ENCODE measurements at places on chromosomes 11 and 22. TPM values are rescaled to one million over a fixed set of nuclear protein-coding genes. Genes with fewer than 3 reads are reported as not detected.

Gene PTPRJ
- 2.2 TPM for total RNA-seq

DNA sequence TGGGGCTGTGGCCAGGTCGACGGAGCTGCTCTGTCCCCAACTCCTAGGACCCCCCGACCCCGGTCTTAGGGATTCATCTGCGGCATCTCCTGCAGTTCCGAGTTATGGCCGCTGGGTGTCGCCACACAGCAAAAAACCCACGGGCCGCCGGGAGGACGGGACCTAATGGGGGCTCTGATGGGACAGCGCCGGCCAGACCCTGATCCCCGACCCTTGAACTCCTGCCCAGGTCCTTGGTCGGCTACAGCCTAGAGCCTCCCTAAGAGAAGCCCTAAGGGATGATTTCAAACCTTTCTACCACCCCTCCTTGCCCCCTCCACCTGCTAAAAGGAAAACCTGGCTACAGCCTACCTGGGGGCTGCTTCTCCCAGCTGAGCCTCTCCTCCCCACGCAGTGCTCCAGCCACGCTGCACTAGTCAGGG is 30.8 kb upstream of the LRRC10B start:
- DNase-seq: peak; percentile 58

Gene OR10V1
- not detected for total RNA-seq

DNA sequence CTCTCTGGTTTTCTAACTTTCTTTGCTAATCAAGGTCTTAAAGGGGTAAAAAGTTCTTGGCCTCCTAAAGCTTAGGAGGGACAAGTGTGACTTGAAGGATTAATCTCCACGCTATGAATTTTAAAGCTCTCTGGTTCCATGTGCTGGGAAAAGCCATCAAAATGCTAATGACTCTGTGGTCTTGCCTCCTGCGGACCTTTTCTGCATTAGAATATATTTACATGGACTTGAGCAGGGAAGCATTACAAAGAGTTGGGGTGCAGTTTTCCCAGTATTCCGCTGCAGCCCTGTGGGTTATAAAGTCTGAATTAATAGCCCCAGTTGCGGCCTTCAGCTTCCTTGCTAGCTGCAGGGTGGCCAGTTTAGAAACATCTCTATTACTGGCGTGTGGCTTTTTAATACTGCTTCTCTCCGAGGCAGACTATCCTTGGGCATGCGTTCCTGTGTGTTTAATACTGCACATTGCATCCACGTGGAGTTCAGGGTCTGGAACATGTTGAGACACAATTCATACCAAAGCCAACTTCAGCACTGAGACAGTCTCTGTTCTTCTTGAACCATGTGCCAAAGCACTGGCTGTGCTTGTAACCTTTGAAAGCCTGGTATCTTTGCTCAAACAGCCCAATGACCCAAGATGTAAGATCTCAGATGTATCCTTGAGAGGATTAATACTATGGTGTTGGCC is 27.3 kb downstream of the TSPAN18 start:
- DNase-seq: no peak

- DNase-seq: no peak
These were observed 26.1 kb upstream of the ZNRF3 start for GRCh38 chr22:28857288-28857687.

DNA sequence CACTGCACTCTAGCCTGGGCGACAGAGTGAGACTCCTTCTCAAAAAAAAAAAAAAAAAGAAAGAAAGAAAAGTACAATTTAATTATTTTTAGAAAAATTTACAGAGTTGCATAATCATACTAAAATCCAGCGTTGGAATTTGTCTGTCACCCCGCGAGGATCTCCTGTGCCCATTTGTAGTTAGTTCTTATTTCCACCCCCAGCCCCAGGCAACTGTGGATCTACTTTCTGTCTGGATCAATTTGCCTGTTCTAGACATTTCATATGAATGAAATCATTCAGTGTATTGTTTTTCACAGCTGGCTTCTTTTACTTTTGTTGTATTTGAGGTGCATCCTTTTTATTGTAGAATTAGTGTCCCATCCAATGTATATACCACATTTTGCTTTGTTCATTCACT is 102.6 kb upstream of the RASSF10 start:
- no peak for DNase-seq

GRCh38 chr11:1381793-1382425 is 7.8 kb upstream of the BRSK2 start:
- no peak for DNase-seq

DNA sequence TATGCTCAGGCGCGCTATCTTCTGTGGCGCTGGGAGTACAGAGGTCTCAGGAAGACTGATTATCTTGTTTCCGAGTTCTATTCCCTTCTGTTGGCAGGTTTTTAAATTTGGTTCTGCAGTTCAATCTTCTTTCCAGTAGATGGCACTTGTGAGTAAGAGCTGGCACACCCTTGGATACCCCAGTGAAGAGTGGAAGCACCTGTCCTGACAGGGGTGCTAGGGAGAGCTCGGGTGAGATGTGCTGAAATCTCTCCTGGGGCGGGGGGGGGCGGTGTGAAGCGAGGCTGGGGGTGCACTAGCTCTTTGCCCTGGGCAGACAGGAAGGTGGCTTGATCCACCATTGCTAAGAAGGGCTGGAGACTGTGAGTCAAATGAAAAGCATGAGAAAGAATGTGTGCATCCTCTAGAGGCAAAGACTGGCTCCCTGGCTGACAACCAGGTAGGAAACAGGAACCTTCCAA is 679.9 kb upstream of the CCDC179 start:
- DNase-seq: peak; percentile 29

GRCh38 chr11:71115770-71116692 is 136.3 kb downstream of the SHANK2 start:
- no peak for DNase-seq

Gene NECTIN1
- total RNA-seq: 12.7 TPM

- no peak for DNase-seq
These were observed 40.6 kb downstream of the CACNG2 start for GRCh38 chr22:36662981-36663380.

DNA sequence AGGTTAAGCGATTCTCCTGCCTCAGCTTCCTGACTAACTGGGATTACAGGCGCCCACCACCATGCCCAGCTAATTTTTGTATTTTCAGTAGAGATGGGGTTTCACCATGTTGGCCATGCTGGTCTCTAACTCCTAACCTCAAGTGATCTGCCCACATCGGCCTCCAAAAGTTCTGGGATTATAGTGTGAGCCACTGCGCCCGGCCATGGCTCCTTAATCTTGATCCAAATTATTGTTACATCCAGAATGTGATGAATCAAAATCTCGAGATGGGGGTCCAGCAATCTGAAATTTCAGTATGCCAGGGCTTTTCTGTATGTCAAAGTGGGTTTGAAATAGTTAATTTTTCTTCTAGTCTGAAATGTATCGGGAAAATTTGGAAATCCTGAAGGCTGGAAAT is 3.7 kb downstream of the RPL27A start:
- DNase-seq: no peak

Gene MRPL49
- total RNA-seq: 53.9 TPM

- no peak for DNase-seq
These were observed 33.8 kb downstream of the BLID start for GRCh38 chr11:122082205-122082604.

- no peak for DNase-seq
These were observed 24.5 kb upstream of the SESN3 start for GRCh38 chr11:95255251-95256145.

Gene CNTN5
- total RNA-seq: not detected

DNA sequence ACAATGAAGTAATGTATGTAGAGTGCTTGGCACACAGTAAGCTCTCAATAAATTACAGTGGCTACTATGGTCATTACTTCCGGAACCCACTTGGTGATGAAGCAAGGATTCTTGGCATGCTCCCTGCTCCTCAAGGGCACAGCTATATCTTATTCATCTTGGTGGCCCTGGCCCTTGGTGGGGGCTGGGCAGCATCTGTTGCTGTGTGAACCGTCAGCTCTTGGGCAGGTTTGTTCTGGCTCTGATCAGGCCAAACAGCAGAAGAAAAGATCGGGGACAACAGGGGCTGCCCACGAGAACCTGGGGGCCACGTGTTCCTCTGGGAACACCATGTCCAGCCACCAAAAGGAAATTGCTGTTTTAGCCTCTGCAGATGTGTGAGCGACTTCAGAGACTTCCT is 136.9 kb upstream of the SYT13 start:
- DNase-seq: no peak

Gene C11orf65
- total RNA-seq: under 0.01 TPM

All from hematopoietic multipotent progenitor cell (in vitro differentiated cells).